ENCODE measurements at places on chromosomes 7 and 10.

DNA sequence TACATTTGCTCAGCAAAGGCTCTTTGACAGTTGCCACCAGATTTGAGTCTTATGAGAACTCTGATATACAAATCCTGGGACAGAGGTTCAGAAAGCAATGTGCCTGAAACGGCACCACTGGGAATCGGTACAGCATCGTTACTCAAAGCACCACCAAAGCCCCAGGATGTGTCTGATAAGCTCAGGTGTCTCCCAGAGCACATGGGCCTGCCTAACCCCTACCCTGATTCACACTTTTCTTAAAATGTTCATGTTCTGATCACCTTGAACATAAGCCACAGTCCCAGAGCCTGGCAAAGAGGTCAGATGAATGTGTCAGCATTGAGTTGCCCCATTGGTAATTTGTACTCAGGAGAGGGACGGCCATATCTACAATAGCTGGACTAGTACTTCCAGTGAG lies 545.8 kb upstream of the AUTS2 start:
- no peak for DNase-seq

DNA sequence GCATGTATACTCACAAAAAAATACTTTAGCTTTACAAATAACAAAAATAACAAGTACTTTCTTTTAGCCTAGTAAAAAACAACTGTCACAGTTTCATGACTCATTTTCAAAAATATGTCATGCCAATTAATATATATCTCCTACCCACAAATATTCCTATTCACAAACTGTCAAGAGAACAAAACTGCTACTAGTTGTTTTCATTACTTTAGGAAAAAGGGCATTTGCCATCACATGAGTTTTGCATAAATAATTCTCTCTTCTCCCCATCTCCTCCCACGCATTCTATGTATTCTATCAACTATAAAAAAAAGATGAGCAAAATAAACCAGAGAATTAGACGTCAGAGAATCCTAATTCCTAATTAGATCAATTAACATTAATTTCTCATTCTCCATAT lies 87.6 kb downstream of the PIP4K2A start:
- no peak for DNase-seq

- no peak for DNase-seq
Observed at GRCh38 chr10:127916826-127917225, 9.9 kb downstream of the PTPRE start.

DNA sequence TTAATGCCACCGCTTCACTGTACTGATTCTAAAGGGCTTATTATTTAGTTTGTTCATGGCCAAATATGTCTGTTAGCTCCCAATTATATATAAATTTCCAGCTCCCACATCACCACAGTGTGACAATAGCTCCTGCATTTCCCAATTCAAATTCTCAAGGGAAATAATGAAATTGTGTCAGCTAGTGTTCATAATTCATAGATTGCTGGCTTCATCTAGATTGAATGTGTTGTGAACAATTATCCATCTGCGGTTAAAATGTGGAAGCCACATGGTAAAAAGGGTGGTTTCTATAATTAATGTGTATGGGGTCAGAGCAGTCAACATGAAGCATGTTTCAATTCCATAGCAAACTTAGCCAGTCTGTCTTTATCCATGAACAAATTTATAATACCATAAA lies 154.3 kb downstream of the SEMA3E start:
- DNase-seq = no peak

GRCh38 chr7:102153599-102153946 lies 133.1 kb upstream of the SH2B2 start:
- no peak for DNase-seq

DNA sequence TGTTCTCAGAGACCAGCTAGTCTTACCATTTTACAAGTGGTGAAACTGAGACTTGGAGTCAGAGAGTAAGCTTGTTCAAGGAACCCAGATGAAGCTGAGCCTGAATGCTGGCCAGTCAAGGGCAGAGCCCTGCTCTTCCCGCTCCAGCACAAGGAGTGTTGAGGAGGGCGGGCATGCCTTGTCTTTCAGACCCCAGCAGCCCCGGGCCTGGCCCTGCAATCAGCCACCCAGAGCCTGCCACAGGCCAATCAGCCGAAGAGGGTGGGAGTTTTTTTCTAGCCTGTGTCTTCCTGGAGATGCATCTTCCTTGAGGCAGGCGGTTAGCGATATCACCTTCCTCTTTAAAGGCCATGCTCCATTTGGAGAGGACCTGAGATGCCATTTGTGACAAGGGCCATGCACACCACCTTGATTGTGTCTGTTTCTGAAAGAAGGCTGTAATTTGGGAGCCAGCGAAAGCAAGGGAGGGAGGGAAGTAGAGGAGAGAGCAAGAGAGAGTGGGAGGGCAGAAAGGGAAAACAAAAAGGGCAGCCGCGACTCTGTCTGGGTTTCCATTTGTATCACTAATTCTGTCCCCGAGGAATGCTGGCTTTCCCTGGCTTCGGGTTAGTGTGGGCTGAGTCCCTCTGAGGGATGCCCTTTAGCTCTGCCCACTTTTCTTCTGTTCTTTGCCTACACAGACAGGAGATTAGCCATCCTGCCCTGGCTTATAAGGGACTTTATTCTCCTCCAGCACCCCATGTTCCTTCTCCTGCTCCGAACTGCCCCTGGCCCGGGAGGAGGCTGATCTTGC lies 8.0 kb downstream of the CDH23 start:
- no peak for DNase-seq

DNA sequence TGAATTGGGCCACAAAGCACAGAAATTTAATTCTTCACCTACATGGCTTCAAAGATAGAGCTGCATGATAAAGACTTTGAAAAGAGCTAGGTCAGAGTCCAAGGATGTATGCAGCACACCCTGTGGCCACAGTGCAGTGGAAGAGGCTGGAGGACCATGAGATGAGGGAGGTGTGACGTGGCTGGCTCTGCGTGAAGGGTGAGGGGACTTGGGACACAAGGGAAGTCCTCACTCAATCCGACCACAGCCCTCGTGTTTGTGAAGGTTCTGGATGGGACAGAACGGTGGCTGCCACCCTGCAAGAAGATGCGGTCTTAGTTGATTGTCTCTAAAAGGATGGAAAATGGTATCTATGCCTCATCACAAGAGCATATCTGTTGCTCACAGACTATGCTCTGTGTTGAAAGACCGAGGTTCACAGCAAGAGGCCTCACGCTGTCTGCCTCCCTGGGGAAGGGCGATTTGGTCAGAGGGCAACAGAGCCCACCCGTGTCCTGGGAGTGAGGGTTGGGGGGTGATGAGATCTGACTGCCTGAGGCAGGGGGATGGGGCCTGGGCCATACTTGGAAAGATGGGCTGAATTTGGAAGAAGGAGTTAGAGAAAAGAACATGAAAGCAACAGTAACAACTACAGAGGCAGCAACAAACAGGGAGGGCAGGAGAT lies 174.4 kb upstream of the SHH start:
- DNase-seq = no peak

DNA sequence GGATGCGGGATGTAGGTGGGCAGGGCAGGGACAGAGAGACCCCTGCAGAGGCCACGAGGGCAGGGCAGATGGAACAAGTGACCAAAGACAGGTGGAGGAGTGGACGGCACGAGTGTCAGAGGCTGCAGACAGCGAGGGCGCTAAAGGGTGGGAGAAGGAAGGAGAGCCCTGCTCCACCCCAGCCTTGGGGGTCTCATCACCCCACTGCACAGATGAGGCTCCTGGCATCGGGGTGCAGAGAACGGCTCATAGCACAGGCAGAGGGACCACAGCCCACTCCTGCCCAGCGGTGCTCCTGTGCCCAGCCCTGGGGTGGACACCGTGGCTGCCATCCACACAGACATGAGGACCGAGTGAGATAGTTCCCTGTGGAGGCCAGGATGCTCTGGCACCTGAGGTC lies 2.2 kb upstream of the LAT2 start:
- no peak for DNase-seq

DNA sequence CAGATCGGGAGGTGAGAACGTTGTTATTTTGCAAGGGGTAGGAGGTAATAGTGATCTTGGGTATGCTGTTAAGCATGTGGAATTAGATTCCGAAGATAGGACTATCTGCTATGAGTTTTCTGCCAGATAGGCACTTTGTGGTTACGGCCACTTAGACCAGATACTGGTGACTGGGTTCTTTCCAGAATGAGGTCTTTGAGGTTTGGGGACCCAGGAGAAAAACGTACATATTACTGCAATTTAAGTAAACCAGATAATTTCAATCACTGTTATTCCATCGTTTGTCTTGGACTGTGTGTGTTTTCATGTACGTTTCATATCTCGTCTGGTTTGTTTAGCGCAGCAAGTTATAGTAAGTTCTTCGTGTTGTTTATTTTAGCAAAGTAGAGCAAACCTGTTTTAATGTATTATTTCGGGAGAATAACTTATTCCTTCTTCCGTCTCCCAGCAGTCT lies 312 bp downstream of the ARL4A start:
- DNase-seq = no peak

DNA sequence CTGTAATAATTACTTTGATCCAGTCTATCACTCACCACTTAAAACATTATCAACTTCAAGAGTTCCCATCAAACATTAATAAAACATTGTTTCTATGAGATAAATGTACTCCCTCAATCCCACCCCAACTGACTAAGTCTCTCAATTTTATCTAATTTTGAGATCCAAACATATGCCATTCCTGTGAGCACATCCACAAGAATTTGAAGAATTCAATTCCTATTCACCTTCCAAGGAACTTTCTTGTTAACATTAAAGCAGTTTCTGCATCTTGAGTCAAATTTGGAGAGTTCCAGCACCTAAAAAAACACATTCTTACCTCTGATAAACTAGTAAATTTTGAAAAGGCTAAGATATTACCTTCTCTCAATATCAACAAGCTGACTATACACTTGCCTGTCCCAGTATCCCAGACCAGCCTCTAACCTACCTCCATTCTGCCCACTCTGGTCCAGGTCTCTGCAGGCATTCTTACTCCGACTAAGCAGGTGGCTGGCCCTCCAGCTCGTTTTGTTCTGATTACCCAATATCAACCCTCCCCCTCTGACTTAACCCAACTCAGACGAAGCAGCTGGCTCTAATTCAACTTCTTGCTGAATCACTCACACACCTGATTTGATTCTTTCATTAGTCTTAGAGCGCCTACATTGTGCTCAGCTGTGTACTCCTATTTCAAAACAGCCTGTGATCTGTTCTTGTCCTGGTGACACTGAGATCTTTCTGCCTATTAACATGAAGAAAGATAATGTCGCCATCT lies 275.2 kb downstream of the IPMK start:
- peak; percentile 69 for DNase-seq

DNA sequence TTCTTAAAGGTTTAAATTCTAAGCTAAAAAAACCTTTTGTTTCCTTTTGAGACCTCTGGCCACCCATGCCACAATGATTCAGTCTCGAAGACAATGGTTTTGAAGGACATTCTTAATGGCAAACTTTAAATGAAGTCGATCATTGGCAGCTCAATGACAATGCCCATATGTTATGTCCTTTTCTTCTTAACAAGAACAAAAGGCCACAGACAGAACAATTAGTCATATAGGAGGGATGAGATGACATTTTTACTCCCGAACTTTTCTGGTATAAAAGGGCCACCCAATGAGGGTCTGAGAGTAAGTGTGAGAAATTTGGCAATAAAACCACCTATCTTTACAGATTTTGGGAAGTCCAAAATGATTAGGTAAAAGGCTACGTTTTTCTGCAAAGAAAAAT lies at the start of gene NPS:
NPS (plus strand) TSS at position 301 of the 400 bp plus-strand sequence; CDS start at position 361, 60 bp downstream.
- DNase-seq = no peak

DNA sequence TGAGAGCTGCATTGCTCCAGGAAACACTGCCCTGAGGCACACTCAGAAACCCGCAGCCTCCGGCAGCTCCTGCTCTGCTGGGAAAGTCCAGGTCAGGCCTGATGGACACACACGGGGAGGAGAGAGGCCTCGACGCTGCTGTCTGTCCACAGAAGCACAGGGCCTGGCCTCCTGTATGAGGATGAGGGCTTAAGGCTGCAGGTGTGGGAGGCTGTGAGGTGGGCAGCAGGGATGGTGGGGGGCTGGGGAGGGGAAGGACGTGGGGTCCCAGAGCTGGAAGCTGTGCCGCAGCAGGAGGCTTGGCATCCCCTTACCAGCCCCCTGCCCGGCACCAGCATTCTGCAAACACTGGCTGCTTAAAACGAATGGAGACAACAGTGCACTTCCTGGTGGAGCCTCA lies 186.2 kb downstream of the DNAJB6 start:
- DNase-seq = no peak

GRCh38 chr10:3914733-3915132 lies 129.7 kb upstream of the KLF6 start:
- DNase-seq = no peak

DNA sequence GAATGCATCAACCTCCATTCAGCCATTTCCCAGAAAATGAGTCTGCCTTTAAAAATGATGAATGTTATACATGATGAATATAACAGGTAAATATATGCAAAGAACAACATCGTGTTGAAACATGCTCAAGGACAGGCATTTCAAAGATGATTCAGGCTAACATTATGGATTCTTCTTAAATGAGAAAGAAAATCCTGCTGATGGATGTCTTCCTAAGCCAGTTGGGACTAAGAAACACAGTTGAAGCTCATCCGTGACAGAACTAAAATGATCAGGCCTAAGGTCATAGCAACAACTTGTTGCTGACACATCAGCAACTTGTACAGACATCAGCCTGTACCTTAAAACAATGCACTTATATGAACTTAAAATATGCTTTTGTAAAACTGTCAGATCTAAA lies 267.9 kb downstream of the MAGI2 start:
- no peak for DNase-seq

DNA sequence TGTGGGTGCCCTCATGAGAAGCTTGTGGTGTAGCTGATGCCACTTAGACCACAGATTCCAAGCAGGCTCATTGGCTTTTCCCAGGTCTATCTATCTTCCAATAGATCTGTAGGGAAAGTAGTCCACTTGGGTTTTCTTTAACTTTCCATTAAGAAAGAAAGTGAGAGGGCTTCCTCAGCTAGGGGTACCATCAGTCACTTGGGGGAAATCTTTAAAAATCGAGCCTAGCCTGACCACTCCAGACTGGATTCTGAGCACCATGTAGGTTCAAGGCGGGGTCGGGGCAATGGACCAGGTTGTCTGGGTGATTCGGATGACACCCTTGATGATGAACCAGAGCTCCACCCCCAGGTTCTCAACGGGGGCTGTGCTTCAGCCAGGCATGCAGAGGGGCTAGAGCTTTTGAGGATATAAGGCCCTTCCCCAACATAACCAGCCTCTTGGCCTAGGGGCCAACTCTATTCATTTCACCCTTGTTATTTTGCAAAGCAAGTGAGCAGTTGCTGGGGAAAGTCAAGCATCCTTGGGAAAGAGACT lies 27.0 kb downstream of the ITPRIP start:
- peak; percentile 30 for DNase-seq

DNA sequence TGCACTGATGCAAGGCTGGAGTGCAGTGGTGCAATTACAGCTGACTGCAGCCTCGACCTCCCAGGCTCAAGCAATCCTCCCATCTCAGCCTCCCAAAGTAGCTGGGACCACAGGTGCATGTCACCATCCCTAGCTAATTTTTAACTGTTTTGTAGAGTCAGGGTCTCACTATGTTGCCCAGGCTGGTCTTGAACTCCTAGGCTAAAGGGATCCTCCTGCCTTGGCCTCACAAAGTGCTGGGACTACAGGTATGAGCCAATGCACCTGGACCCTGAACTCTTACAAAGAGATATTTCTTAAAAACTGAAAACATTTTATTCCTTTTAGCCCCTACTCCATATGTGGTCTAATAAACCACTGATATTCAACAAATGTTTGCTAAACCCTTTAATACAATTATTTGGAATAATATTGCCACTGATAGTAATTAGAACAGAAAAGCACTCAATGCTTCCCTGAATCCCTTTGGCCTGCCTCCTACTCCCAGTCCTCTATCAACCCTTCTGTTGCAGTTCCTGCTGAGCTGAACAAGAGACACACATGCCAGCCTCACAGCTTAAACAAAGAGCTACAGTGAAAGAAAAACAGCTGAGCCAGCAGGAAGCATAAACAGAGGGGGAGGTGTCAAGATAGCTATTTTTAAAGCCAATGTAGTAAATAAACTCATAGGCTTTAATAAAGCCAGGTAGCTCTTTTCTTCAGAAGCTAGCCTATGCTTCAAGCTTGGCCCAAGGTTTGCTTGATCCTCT lies 7.0 kb upstream of the GNAI1 start:
- peak; percentile 61 for DNase-seq

Data from choroid plexus epithelial cell (primary cell).